Right renal pelvis (tissue), 4 donors: ENCODE measurements at places on chromosomes 4 and X.

DNA sequence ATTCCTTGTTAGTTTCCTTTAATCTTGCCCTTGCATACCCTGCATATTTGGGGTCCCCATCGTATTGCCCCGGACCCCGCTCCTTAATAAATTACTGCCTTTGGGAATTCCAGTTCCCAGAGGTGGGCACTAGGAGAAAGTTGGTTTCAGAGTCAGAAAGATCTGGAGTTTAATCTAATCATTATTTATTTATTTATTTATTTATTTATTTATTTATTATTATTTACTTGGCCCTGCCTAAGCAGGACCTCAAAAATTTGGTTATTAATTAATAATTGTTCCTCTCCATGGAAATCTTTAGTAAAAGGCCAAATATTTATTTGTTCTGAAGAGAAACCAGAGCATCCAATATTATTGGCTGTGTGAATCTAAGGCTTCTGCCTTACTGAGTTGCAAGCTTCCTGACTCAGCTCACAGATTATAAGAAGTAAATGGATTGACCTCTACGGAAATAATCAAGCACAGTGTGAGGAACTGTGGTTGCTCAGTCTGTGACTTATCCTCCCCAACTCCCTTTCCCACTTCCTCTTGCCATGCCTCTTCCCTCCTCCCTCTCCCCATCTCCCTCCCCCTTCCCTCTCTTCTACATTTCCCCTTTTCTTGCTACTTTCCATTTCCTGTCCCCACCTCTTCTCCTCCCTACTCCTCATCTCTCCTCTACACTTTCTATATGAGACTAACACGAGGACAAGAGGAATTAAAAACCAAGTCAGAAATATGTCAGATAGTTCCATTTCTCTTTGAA is 61.5 kb upstream of the AP1S2 start:
- no peak for DNase-seq

DNA sequence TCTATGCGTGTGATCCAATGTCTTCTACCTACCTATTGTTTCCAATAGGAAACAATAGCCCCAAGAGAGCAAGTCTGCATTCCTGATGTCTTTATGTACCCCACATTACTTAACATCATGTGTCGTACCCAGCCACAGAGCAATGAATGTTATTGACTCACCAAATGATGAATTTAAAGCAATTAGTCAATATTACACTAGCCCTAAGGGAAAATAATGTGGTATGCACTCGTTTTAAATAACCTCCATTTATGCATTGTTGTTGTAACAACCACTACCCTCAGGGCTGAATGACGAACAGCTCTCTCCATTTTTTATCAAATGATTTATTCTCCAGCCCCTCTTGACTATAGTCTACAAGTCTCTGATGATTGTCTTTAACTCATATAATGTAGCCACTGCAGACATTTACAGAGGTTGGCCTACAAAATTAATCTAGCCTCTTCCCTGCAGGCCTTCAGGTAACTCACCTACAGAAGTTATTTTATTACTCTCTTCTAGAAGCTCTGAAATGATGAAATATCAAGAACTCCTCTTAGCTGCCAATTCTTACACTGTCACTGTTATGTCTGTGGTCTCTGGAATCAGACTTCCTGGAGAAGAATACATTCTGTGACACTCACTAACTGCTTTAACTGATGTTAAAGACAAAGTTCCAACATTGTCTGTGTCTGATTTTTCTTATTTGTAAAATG is 601.7 kb upstream of the GRIA3 start:
- no peak for DNase-seq

GRCh38 chrX:39676434-39676833 is 421.3 kb downstream of the BCOR start:
- DNase-seq, result no peak

GRCh38 chrX:123320622-123321021 is 136.5 kb downstream of the GRIA3 start:
- no peak for DNase-seq

GRCh38 chrX:120302434-120302833 is 8.8 kb downstream of the TMEM255A start:
- no peak for DNase-seq

DNA sequence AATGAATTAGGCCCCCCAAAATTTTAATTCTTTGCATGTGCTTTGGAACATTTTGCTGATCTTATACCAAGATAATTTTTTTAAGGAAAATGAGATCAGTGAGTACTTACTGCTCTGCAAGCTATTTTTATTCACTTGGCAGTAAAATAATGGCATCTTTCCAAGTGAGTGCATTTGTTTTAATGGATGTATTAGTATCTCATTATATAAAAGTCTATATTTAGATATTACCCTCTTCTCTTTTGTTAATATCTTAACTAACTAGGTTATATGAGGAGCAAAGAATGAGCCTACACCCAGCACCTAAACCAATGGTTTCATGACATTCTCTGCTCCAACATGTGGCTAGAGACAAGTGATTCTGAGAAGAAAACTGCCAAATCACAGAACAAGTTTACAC is 21.1 kb upstream of the ARAF start:
- DNase-seq, result no peak

DNA sequence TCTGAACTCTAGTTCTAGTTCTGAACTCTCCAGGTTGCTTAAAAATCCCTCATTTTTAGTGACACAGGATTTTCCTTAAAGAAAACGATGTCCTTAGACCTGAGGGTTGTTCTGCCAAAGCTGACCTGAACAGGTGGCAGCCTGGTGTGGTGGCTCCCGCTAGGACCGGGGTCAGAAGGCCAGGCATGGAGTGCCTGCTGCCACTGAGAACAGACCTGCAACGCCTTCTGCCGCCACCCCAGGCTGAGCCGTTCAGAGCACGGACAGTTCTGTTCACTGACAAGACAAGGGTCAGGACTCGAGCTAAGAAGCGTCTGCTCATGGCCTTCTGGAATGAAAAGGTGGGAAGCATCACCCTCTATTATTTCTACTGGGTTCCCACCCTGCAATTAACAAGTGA is 15.8 kb downstream of the DCTD start:
- DNase-seq, result no peak

- no peak for DNase-seq
These were observed 311 bp downstream of the RNF113A start for GRCh38 chrX:119871245-119871598.

DNA sequence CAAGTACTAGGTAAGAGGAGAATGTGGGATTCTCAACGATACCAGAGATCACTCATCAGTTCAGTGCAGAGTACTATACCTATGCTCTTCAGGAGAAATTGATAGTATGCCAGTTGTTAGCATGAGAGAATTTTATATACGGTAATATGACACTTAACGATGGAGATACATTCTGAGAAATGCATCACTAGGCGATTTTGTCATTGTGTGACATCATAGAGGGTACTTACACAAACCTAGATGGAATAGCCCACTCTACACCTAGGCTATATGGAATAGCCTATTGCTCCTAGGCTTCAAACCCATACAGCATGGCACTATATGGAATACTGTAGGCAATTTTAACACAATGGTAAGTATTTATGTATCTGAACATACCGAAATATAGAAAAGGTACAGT is 140.2 kb downstream of the SLIT2 start:
- DNase-seq, result no peak

DNA sequence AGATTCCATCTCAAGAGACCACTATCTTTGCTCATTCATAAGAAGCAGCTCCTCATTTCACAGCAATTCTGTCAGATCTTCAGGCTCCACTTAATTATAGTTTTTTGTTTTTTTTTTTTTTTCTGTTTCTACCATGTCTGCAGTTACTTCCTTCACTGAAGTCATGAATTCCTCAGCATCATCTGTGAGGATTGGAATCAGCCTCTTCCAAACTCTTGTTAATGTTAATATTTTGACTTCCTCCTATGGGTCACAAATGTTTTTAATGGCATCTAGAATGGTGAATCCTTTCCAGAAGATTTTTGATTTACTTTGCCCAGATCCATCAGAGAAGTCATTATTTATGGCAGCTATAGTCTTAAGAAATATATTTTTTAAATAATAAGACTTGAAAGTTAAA is 53.1 kb downstream of the BMP2K start:
- DNase-seq, result no peak

GRCh38 chrX:138908577-138908976 is 197.1 kb upstream of the FGF13 start:
- DNase-seq, result no peak
